ENCODE measurements at places on chromosomes 5 and 9. TPM values are rescaled to one million over a fixed set of nuclear protein-coding genes. Genes with fewer than 3 reads are reported as not detected.

The MVB12B gene
- 2.8 TPM for total RNA-seq

The ST6GALNAC6 gene
- 37.7 TPM for total RNA-seq

The CARD9 gene
- total RNA-seq, result under 0.01 TPM

The JAKMIP2 gene
- 0.14 TPM for total RNA-seq

The CMYA5 gene
- 0.09 TPM for total RNA-seq

The IL9 gene
- not detected for total RNA-seq

The CD14 gene
- total RNA-seq, result 0.35 TPM

The APBA1 gene
- total RNA-seq, result 0.65 TPM

The WDR36 gene
- 23.6 TPM for total RNA-seq

The OTULINL gene
- total RNA-seq, result 0.99 TPM

The UNC13B gene
- 14.9 TPM for total RNA-seq

The ZNF300 gene
- 4.0 TPM for total RNA-seq

The FBXW11 gene
- total RNA-seq, result 44.0 TPM

The IFNA13 gene
- not detected for total RNA-seq

The PRUNE2 gene
- 0.07 TPM for total RNA-seq

The ENTREP1 gene
- total RNA-seq, result 2.5 TPM

The SPINK6 gene
- total RNA-seq, result 10.8 TPM

The OR4F3 gene
- total RNA-seq, result not detected

The FBXO4 gene
- 6.6 TPM for total RNA-seq

The IL5 gene
- not detected for total RNA-seq

The SLC6A19 gene
- total RNA-seq, result not detected

The WNT8A gene
- total RNA-seq, result not detected

The FOXD4L6 gene
- 0.05 TPM for total RNA-seq

The GAPVD1 gene
- total RNA-seq, result 28.1 TPM

The TLR4 gene
- total RNA-seq, result not detected

The ACOT12 gene
- total RNA-seq, result not detected

The AJM1 gene
- total RNA-seq, result 2.0 TPM

The SAXO1 gene
- total RNA-seq, result not detected

The C5orf58 gene
- total RNA-seq, result not detected

The PCDHGB4 gene
- 2.2 TPM for total RNA-seq

The ZNF79 gene
- total RNA-seq, result 5.8 TPM

The TMEM215 gene
- total RNA-seq, result not detected

The PCDHA4 gene
- total RNA-seq, result 0.42 TPM

The NRARP gene
- total RNA-seq, result 14.6 TPM

The SLCO6A1 gene
- 0.14 TPM for total RNA-seq

The POU5F2 gene
- 0.33 TPM for total RNA-seq

The ARHGAP26 gene
- 1.5 TPM for total RNA-seq

The NR5A1 gene
- not detected for total RNA-seq

The TMEFF1 gene
- 0.99 TPM for total RNA-seq

The MYO10 gene
- 36.7 TPM for total RNA-seq

The LECT2 gene
- total RNA-seq, result not detected

The SMAD5 gene
- total RNA-seq, result 42.6 TPM

The PDE6A gene
- not detected for total RNA-seq

The LEAP2 gene
- total RNA-seq, result 0.49 TPM

The ACTBL2 gene
- 0.35 TPM for total RNA-seq

The PCDHGA5 gene
- 0.07 TPM for total RNA-seq

The CYLC2 gene
- not detected for total RNA-seq

The BHMT2 gene
- not detected for total RNA-seq

The PCDHB13 gene
- total RNA-seq, result 0.14 TPM

The PPP1R26 gene
- 16.9 TPM for total RNA-seq

The KLHL9 gene
- 15.2 TPM for total RNA-seq

The APC gene
- 27.3 TPM for total RNA-seq

The KCNN2 gene
- not detected for total RNA-seq

The CDO1 gene
- total RNA-seq, result not detected

The ASS1 gene
- 16.6 TPM for total RNA-seq

Data from airway epithelial cell (primary cell).